ENCODE measurements at places on chromosomes 3 and 15.

GRCh38 chr3:38577371-38578080, 72.0 kb downstream of the SCN5A start:
- DNase-seq: no peak

DNA sequence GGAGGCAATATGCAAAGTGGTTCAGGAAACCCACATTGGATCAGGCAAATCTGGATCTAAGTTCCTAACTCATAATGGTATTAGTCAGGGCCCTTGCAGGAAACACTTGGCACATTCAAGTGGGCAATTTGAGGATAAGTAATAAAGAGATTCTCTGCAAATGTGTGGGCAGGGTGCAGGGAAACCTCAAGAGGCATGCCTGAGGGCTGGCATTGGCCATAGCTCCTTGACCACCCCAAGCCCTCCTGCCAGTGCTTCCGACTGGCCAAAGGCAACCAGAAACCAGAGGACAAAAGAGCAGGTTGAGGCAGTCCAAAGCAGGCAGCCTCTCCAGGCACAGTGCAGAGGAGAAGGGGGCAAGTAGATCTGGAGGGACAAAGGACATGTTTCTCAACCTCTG, 130.8 kb upstream of the SNTN start:
- no peak for DNase-seq

DNA sequence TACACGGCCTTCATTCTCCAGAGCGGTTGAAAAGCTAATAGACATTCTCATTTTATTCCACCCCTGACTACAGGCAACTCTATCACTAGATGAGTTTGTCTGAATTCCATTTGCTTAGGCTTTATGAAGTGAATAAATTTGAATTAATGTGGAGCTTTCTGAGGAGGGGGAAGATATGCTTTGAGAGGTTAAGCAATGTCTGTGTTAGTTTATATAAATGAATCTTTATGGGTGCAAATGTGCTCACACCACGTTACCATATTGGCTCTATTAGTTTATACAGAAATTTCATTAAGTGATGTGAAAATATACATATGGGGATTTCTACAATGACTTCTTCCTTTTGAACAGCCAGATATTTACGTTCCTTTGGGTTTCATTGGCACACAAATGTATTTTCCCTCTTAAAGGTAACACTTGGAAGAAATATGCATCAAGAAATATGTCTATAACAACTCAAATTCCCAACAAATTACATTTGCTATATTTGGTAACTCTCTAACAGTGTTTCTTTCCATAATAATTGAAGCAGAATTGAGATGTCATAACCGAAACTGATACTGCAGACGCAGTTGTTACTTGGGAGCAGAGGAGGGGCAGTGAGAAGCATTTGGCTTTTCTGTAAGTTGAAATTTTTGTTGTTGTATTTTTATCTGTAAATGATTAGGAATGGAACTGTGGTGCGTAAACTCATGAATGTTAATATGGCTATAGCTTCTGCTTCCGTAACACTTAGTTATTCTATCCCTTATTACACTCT, 359.4 kb downstream of the CACNA2D3 start:
- DNase-seq: no peak

DNA sequence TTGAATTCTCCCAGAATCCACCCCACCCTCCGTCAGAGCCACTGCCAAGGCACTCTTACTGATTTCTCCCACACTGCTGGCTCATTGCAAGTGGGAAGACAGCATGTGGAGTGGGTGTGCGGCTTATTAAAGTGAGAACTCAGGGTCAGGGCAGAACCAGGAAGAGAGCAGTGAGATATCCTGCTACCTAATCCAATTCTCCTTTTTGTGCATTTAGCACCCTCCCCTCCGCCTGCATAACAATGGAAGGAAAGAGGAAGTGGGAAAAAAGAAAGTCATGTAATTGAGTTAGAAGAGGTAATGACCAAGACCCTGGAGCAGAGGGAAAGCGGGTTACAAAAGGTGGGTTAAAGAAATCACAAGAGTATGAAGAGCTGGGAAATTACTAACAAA, 27.8 kb upstream of the PIK3CB start:
- DNase-seq: no peak

DNA sequence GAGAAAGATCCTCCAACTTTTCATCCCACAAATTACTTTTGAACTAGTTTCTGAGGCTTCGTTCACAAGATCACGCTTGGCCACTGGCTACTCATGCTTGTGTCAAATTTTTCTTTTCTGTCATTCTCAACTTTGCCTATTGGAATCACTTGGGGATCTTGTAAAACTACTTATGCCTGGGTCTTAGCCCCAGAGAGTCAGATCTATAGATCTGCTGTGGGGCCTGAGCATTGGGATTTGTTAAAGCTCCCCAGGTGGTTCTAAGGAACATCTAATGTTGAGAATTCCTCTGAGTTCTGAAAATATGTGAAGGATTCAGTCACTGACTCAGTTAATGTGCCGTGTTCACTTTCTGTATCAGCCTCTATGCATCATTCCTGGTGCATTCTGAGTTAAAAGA, 71.7 kb upstream of the VGLL3 start:
- no peak for DNase-seq

Data from activated naive CD4-positive, alpha-beta T cell treated with anti-CD3 and anti-CD28 coated beads, Interleukin-2, amount 50 U/mL, for 72 hours (primary cell).